ENCODE measurements at places on chromosomes 12 and 14. TPM values are rescaled to one million over a fixed set of nuclear protein-coding genes. Genes with fewer than 3 reads are reported as not detected.

Gene C14orf180
- not detected for total RNA-seq

Gene KCNJ8
- 0.29 TPM for total RNA-seq

Gene SLC35E3
- 15.9 TPM for total RNA-seq

Gene SLC39A5
- total RNA-seq: not detected

Gene SLC6A13
- 0.33 TPM for total RNA-seq

Gene RAPGEF3
- 0.81 TPM for total RNA-seq

Gene ALX1
- 6.7 TPM for total RNA-seq

Gene IFI27
- total RNA-seq: 1.5 TPM

Gene KRT72
- total RNA-seq: not detected

Gene LRRC9
- total RNA-seq: not detected

Gene PLEKHG7
- total RNA-seq: 0.06 TPM

Gene UBR7
- 25.9 TPM for total RNA-seq

Gene ITPK1
- total RNA-seq: 57.9 TPM

Gene SCN8A
- 1.9 TPM for total RNA-seq

Gene CELA1
- not detected for total RNA-seq

Gene WASHC4
- 21.5 TPM for total RNA-seq

Gene IL26
- total RNA-seq: not detected

Gene GLS2
- total RNA-seq: 0.11 TPM

Gene ST8SIA1
- total RNA-seq: 0.06 TPM

Gene RTN1
- 0.06 TPM for total RNA-seq

Gene CIT
- total RNA-seq: 13.9 TPM

Gene NTN4
- 44.5 TPM for total RNA-seq

Gene SLC35F4
- not detected for total RNA-seq
